ACHN (cell line): ENCODE measurements at places on chromosomes 16 and 17.
A peak's percentile ranks its signal among the peaks of the same experiment; 100 is the strongest.

- no peak for DNase-seq
These were observed 22.6 kb downstream of the ADCY9 start for GRCh38 chr16:4093495-4094126.

GRCh38 chr16:9256196-9256595, 164.8 kb downstream of the HAPSTR1 start:
- peak; percentile 51 for DNase-seq

DNA sequence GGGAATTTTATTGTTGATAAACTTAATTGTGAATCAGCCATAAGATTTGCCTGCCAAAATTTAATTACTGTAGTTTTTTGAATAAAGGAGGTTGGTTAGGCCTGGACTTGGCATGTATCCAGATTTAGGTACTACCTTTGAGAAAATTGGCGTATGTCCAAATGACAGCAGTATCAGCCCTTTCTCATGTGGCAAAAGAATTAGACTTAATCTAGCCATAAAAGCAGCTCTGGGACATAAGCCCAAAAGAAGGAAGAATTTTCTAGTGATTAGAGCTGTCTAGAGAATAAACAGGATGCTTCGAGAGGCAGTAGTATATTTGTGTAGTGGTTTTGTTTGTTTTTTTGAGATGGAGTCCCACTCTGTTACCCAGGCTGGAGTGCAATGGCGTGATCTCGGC, 27.7 kb downstream of the PPM1E start:
- DNase-seq, result no peak

GRCh38 chr17:8713878-8714277, 30.8 kb downstream of the CCDC42 start:
- no peak for DNase-seq

DNA sequence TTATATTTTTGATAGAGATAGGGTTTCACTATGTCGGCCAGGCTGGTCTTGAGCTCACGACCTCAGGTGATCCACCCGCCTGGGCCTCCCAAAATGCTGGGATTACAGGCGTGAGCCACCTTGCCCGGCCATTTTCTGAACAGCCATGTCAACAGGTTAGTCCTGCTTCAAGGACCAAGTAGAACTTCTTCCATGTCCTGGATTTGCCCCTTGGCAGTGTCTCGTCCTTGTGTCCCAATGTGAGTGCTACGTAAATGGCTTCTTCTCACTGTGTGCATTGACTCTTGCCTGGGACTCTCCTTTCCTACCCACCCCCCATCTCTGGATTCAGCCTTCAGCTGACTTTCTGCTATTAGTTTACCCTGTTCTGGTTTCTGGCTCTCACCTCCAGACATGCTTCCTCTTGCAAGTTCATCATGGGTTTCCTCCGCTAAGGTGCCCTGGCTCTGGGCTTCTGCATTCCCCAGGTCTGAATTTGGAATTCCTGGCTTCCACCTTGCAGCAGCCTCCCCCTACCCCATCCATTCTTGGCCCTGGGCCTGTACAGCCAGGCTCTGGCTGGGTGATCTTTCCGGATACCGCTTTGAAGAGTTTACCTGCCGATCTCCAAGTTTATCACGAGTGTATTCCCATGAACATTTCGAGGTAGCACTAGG, 14.0 kb upstream of the IRF8 start:
- no peak for DNase-seq

- DNase-seq, result peak; percentile 80
These were observed 192.4 kb upstream of the GSE1 start for GRCh38 chr16:85420501-85421337.

GRCh38 chr16:58456193-58456592, 43.8 kb upstream of the NDRG4 start:
- DNase-seq, result no peak

- no peak for DNase-seq
These were observed 43.7 kb downstream of the ABCC1 start for GRCh38 chr16:15993128-15993527.

- DNase-seq, result no peak
These were observed 78.3 kb downstream of the GAS7 start for GRCh38 chr17:10120109-10120485.

DNA sequence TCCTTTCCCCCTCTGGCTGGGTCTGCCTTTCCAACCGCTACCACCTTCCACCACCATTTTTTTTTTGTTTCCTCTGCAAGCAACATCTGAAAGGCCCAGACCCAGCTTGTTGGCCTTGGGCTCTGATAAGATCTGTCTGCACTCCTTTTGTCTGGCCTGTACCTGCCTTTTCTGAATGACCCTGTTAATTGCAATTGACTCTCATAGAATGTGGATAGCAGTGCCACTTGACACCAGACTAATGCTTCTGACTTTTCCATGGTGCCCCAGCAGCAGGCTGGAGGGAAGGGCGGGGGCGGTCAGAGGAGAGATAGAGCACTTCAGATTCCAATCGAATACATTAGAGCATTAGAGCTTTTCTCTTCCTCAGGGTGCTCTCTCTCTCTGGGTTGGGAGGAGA, 538.9 kb downstream of the WWOX start:
- no peak for DNase-seq

DNA sequence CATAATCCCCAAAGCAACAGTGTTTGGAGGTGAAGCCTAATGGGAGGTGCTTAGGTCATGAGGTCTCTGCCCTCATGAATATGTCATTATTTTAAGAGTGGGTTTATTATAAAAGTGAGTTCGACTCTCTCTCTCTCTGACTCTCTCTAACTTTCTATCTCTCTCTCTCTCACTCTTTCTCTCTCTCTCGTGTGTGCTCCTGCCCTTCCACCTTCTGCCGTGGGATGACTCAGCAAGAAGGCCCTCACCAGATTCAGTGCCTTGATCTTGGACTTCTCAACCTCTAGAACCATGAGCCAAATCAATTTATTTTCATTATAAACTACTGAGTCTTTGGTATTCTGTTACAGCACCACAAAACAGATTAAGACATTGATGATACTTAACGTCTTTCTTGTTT, 53.7 kb upstream of the TANC2 start:
- no peak for DNase-seq

- no peak for DNase-seq
These were observed 33.1 kb upstream of the PITPNM3 start for GRCh38 chr17:6589266-6589946.

GRCh38 chr16:81601008-81601428, 156.4 kb downstream of the CMIP start:
- peak; percentile 33 for DNase-seq

DNA sequence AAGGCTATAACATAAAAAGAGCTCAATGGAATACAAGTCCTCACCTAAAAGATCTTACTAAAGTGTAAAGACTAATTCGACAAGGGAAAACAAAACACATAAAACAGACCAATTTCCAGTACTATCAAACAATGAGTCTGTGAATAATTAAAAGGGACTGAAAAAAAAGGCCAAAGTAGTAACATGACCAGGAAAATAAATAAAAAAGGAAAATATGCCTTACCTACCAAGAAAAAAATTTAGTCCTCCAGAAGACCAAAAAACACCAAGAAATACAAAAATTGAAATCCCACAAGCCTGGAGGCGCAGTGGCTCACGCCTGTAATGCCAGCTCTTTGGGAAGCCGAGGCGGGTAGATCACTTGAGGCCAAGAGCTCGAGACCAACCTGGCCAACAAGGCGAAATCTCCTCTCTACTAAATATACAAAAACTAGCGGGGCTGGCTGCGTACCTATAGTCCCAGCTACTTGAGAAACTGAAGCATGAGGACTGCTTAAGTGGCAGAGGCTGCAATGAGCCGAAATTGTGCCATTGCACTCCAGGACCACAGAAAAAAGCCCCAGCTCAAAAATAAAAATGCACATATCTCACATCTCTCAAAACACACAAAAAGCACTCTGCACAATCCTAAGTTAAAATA, 60.8 kb downstream of the TEX14 start:
- DNase-seq, result no peak

DNA sequence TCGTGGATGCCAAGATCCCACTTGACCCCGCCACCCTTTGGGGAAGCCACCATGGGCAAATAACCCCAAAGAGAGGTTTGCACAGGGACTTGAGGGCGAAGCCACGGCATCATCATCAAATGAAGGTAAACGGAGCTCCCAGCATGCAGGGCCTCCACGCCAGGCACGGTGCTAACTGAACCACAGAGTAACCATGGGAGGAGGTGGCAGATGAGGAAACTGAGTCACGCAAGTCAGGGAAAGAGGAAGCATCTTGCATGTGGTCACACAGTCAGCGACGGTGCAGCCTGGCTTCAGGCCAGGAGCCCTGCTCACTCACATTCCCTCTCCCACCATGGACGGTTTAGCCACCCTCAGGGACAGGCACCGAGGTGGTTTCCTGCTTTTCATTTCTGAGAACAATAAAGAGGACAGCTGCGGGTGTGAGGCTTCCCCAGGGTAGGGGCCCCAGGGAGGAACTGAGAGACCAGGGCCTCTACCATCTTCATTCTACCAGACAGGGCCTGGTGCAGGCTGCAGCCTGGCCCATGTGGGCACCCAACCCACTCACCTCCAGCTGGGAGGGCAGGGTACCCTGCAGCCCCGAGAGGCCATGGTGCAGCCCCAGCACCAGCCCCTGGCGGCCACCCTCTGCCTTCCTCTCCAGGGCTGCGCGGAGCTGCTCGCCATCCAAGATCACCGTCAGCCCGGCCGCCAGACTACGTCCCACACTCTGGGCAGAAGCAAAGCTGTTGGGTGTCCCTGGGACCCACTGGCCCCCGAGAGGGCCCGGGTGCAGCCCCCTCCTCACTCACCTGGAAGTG, 78.3 kb downstream of the RMI2 start:
- DNase-seq, result no peak

- peak; percentile 51 for DNase-seq
These were observed 5.6 kb upstream of the MTSS2 start for GRCh38 chr16:70691223-70692129.

GRCh38 chr16:23478566-23478965, 25.6 kb upstream of the COG7 start:
- no peak for DNase-seq
